ENCODE measurements at places on chromosomes 6 and 20.

- DNase-seq = no peak
Observed at GRCh38 chr6:6654599-6655575, 66.4 kb downstream of the LY86 start.

GRCh38 chr6:56268266-56268665 lies 20.9 kb upstream of the COL21A1 start:
- no peak for DNase-seq

DNA sequence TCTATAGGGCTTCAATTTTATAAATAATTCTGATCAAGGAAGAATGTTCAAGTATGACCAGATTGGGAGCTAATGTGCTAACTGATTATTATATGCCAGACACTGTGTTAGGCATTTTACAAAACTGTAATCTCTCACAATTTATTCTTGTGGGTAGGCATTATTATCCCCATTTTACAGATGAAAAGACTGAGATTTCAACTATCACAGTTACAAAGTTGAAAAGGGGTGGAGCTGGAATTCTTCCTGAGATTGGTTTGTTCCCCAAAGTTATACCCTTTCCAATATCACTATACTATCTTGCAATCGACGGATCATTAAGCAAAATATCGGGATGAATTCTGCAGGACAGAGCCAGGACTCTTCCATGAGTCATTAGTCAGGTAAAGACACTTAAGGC lies 57.1 kb downstream of the TPD52L1 start:
- DNase-seq = no peak

DNA sequence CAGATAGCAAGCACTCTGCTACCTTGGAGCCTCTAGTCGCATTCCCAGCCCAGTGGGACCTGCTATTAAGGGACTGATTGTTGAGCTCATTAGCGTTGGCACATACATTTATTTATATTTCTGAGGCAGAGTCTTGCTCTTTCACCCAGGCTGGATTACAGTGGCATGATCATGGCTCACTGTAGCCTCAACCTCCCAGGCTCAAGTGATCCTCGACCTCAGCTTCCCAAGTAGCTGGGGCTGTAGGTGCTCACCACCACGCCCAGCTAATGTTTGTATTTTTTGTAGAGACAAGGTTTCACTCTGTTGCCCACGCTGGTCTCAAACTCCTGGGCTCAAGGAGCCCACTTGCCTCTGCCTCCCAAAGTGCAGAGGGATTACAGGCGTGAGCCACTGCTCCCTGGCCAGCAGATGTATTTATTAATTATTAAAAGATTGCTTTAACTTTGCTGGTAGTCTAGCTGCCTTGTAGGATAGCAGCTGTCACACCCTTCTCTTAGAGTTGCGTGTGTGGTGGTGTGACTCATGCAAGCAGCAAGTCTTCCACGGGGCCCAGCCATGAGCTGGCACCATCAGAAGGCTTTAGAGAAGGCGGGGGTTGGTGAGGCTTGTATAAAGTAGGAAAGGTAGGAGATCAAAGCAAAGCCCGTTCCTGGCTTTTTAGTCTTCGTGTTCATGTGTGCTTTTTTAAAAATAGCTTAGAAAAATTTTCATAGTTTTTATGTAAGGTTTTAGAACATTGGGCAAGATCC lies 16.5 kb downstream of the ACTR5 start:
- no peak for DNase-seq

DNA sequence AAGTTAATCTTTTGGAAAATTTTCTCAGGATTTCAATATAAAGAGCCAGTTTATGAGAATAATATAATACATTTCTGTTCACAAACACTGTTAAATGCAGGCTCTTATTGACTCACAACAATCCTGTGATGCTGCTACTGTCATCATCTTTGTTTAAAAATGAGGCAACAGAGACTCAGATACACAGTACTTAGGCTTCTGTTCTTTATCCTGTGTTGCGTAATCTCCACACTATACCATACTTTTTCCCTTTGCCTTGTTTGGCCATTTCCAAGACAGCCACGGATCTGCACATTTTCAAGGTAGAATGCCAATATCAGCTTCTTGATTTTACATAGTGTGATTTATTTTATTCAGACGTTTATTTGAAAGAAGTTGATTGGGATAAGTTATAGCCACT lies 699.0 kb upstream of the CITED2 start:
- no peak for DNase-seq

DNA sequence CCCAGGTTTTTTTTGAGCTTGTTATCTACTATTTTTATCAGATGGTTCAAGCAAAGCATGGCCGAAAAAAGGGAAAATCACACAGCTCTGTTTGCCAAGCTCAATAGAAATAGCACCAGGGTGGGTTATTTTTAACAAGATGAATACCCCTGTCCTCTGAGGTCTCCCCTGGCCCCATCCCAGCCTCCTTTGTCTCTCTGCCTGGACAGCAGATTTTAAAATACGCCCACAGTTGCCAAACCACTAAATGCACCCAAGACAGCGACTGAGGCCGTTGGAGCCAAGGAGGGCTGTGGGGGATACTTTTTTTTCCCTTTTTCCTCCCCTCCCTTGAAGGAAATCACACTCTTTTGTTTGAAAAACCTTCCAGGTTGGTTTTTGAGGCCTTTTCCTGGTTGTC lies 106.6 kb downstream of the VEGFA start:
- no peak for DNase-seq

All from NCI-H345 (cell line).